Stimulated activated CD8-positive, alpha-beta memory T cell treated with anti-CD3 and anti-CD28 coated beads, Interleukin-12 subunit alpha, Interleukin-12 subunit beta, amount 100 ng/mL, for 4 hours (primary cell): ENCODE measurements at places on chromosomes 13 and 19.

- DNase-seq = no peak
Measured at GRCh38 chr13:94595001-94595949, 677 bp downstream of the TGDS start.

- no peak for DNase-seq
Measured at GRCh38 chr13:52885141-52885540, 36.7 kb upstream of the PCDH8 start.

DNA sequence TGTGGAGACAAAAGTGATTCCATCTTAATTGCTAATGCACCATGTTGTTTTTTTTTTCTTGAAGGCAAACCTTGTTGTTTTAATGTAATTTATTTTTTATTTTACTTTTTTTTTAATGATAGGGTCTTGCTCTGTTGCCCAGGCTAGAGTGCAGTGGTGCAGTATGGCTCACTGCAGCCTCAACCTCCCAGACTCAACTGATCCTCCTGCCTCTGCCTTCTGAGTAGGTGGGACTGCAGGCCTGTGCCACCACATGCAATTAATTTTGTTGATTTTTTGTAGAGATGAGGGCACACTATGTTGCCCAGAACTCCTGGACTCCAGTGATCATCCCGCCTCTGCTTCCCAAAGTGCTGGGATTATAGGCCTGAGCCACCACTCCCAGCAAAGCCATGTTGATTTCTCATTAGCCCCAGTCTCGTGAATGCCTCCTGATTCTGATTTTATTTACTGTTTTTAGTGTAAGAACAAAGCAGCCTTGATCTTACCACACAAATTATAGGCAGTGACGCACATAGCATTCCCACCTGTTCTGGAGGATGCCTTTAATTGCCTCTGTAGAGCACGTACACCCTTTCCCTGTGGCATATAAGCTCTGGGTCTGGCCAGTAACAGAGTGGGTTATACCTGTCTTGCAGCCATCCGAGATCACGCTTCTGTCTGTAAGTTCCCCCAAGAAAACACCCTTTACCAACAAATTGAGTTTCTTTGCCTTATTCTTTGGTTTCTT, 150.4 kb downstream of the GGACT start:
- no peak for DNase-seq

DNA sequence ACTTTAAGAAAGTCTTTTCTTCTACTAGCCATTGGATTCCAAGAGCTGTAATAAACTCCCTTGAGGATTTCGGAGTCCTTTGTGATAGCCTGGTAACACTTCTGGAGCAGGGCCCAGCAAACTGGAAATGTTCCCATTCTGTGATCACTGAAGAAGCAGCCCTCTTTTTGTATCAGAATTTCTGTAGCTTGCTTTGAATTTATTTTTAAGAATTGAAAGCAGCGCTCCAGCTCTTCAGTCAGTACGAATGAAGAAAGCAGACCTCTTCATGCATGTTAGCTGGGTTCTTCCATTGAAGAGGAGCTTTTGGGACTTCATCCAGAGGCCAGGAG, 141.5 kb downstream of the AKAP11 start:
- DNase-seq = no peak

GRCh38 chr13:42396501-42396900, 124.5 kb downstream of the AKAP11 start:
- DNase-seq = no peak

- no peak for DNase-seq
Measured at GRCh38 chr19:31282346-31282745, 66.9 kb downstream of the TSHZ3 start.

- no peak for DNase-seq
Measured at GRCh38 chr19:34336781-34337271, 28.2 kb upstream of the GPI start.

- no peak for DNase-seq
Measured at GRCh38 chr13:19794631-19795030, 11.9 kb upstream of the PSPC1 start.

DNA sequence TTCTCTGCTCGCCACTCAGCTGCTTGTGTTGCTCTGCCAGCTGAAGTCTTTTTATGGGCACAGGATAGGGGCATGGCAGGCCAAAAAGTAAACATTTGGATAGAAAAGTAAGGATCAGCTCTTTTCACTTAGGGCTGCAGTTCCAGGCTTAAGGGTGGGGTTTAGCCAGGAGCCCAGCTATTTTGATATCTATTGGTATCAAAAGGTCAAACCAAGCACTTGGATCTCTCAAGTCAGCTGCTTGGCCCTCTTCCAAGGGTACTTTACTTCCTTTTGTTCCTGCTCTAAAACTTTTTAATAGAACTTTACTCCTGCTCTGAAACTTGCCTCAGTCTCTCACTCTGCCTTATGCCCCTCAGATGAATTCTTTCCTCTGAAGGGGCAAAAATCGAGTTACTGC, 55.7 kb upstream of the ABCC4 start:
- DNase-seq = no peak

DNA sequence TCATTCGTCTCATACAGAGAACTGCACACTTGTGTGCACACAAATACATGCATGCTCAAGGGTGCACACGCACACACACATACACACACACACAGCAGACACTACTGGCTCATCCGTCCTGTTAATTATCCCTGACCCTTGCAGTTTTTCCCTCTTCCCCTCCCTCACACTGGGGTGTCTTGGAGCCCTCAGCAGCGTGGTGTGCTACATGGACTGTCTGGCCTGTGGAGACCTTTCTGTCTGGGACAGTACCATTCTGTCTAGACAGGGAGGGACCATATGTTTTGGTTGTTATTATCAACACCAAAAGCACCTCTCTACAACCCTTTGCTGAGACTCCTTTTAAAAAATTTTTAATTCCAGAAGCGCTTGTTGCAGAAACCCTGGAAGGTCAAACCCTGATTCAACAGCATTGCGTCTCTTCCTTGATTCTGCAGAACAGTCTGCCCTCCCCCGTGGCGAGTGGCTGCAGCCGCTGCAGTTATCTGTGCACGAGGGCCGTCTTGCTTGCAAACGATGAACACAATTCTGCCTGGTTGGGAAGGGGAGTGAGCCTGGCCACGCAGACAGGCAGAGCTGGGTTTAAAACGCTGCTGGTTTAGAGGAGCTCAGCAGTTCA, 374.0 kb downstream of the IRS2 start:
- no peak for DNase-seq

DNA sequence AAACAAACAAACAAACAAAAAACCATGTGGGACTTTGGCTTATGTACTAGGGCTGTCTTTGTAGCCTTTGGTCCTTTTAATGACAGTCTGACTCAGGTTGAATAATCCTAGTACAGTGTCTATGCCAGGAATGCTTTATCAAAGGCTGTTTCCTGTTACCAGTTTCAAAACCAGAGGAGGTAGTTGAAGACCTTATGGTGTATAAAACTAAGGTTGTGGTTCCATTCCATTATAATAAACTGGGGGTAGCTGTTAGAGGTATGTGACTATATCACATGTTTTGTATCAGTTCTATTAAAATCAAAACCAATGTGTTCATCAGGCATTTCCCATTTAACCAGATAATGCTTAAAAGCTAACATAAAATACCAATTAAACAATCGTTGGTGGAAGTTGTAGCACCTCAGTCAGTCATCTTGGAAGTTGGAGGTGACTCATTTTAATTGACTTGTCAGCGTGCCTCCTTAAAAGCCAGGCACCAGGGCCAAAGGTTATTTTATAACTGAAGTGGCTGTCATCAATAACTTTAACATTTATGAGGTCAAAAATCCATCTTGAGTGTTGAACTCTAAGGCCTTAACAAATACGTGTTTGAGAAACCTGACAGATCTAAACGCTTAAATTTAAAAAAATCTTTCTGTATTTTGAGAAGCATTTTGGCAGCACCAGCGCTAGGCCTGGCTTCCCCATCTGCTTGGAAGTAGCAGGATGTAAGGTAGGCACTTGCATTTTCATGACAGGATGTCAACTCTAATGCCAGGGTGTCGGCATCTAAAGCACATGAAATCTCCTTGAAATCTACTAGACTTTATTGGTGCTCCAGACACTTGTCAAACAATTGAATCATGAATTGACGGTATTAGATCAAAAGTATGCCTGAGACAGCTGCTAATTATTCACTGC, 162.5 kb downstream of the LMO7 start:
- no peak for DNase-seq

GRCh38 chr19:12527034-12527836, 24.0 kb downstream of the ZNF564 start:
- no peak for DNase-seq

DNA sequence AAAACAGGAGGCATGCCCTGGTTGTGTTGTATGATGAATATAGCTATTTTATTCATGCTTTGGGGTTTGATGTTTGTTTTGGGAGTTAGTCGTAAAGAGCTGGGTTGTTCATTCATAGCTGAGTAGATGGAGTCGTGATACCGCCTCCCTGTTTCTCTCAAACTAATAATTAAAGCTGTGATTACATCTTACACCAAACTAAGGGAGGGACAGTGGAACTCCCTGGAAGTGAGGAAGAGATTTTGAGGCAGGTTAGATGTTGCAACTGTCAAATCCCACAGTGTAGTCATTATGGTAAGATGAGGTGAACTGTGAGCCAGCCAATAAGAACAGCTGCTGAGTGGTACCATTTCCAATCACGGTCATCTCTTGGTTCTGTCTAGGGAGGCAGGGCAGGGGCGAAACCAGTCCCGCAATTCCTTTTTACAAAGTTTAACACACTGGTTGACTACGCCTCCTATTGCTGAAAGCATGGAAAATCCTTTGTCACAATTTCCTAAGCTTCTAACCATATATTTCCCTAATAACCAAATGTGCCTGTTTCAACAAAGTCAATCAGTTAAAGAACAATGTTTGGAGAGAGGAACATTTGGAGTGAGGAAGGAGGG, 207.6 kb upstream of the SERP2 start:
- DNase-seq = no peak

DNA sequence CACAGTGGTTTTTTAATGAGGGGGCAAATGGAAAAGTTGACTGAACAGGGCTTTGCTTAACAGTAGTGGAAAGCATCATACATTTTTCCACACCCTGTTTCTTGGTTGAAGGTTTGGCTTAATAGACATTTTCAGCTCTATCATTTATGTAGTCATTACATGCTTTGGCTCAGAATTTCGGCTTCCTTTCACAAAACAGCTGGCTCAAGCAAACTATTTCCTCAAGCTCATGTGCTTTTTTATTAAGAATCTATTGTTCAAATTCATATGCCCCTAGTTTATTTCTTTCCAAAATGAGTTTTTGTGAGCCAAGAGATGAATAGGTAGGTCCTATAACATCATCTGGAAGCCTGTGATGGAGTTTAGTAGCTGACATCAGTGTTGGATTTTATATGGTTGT, 113.8 kb downstream of the SLITRK6 start:
- DNase-seq = no peak

DNA sequence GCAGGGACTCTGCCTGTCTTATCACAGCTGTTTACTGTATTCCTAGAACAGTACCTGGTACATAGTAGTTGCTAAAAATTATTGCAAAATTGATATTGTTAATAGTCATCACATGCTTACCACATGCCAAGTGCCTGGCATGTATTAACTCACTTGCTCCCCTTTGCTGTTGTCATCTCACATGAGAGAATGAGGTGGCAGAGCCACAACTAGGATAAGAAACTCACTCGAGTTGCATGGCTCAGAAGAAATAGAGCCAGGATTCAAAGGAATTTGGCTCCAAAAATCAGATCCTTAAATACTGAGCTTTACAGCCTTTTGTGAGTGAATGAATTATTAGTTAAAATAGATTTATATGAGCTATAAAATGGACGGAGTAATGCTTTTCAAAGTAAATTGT, 42.6 kb downstream of the B3GLCT start:
- no peak for DNase-seq

- no peak for DNase-seq
Measured at GRCh38 chr13:84931264-84931663, 868.0 kb downstream of the SLITRK6 start.

GRCh38 chr19:19115954-19116353, 22.3 kb downstream of the TMEM161A start:
- no peak for DNase-seq

GRCh38 chr19:39335168-39335548, 685 bp downstream of the GMFG start:
- no peak for DNase-seq

DNA sequence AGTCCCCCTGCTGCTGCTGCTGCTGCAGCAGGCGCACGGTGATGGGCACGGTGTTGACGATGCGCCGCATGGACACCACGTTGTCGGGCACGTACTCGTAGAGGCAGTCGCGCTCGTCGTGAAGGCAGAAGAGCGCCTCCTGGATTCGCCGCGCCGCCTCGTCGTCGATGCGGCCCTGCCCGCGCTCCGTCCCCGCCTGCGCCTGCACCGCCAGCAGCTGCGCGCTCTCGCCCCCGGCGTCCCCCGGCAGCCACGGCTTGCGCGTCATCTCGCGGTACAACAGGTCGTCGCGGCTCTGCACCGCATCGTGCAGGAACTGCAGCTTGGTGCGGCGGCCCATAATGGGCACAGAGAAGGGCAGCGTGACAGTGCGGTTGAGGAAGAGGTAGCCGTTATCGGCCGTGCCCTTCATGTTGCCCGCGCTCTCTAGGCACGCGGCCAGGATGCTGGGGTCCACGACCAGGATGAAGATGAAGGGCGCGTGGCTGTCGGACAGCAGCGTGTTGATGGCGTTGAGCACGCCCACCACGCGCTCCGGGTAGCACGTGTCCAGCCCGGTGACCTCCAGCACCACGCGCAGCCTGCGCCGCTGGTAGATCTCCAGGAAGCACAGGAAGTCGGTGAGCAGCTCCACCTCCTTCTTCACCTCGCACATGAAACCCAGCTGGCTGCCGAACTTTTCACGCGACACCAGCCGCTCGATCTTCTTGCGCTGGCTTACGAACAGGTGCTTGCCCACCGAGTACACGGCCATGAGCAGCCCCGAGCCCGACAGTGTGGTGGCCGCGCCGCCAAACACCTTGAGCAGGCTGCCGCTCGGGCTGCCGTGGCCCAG, 8.1 kb downstream of the NKPD1 start:
- DNase-seq = peak; percentile 39

DNA sequence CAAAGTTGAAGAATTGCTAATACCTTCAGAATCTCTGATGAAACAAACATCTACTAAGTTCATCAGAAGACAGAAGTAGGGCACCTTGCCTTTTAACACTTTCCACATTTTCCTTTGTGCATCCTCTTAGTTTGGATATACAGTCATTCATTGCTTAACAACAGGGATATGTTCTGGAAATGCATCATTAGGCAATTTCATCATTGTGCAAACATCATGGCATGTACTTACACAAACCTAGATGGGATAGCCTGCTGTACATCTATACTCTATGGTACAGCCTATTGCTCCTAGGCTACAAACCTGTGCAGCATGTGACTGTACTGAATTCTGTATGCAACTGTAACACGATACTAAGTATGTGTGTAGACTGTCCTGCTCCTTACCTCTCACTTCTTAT, 169.8 kb downstream of the SUCLA2 start:
- DNase-seq = no peak

GRCh38 chr19:4391701-4392483, 8.5 kb downstream of the SH3GL1 start:
- DNase-seq = no peak

- no peak for DNase-seq
Measured at GRCh38 chr19:485583-486236, 10.6 kb upstream of the MADCAM1 start.

- DNase-seq = no peak
Measured at GRCh38 chr19:14555918-14556661, 15.8 kb downstream of the NDUFB7 start.

- DNase-seq = no peak
Measured at GRCh38 chr19:17794731-17795494, at the start of gene B3GNT3. TSS of gene B3GNT3 (plus strand) at chr19:17795138. CDS start at chr19:17807808, 12,670 bp downstream.
